ENCODE measurements at places on chromosomes 7 and 10.

DNA sequence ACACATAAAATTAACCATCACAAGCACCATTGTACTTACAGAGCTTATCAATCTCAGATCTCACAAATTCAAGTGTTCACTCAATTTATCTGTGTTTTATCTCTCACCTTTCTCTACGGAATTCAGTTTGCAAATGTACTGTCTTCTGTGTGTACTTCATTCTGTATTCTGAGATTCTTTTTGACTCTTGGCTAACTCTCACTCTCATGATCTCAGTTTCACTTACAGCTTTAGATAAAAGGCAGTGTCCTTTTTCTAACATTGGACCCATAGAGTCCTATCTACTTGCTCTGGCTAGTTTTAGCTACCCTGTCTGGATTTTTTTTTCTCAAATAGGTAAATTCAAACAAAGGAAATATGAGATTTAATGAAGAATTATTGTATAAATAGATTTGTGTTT, 176.0 kb downstream of the CCDC7 start:
- no peak for DNase-seq

GRCh38 chr7:51455948-51456347, 139.3 kb upstream of the COBL start:
- no peak for DNase-seq

- peak; percentile 39 for DNase-seq
Measured at GRCh38 chr10:117075064-117075463, 63.0 kb downstream of the VAX1 start.

GRCh38 chr7:157432541-157432956, 95.7 kb downstream of the DNAJB6 start:
- DNase-seq, result peak; percentile 70

- peak; percentile 65 for DNase-seq
Measured at GRCh38 chr7:16318989-16319915, 102.1 kb downstream of the CRPPA start.

DNA sequence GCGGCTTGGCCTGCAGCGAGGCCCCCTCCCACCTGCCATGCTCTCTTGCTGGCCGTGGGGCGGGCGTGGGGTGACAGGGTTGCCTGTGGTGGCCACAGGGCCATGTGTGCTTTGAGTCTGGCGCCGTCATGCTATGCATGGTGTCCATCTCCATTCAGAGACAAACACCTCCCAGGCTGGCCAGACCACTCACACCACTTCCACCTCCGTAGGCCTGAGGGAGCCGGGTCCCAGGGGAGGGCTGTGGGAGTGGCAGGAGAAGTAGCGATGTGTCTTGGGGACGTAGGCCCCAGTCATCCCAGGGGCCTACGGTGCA, 65.5 kb downstream of the DNAJB6 start:
- DNase-seq, result no peak

DNA sequence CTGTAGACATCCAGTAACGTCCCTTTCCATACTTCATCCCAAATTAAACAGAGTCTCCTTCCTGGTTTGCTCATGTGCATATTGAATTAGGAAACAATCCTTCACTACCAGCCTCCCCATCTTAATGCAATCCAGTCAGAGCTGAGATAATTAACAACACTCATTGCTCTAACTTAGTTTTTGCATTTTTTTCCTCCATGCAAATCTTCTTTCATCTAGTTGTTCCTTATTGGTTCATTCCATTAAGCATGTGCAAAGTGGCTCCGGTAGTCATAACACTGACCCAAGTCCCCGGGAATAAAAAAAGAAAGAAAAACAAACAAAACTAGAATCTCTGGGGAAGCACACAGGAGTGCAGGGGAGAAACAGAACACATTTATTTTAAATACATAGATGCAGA, 1176.1 kb downstream of the GATA3 start:
- DNase-seq, result no peak

DNA sequence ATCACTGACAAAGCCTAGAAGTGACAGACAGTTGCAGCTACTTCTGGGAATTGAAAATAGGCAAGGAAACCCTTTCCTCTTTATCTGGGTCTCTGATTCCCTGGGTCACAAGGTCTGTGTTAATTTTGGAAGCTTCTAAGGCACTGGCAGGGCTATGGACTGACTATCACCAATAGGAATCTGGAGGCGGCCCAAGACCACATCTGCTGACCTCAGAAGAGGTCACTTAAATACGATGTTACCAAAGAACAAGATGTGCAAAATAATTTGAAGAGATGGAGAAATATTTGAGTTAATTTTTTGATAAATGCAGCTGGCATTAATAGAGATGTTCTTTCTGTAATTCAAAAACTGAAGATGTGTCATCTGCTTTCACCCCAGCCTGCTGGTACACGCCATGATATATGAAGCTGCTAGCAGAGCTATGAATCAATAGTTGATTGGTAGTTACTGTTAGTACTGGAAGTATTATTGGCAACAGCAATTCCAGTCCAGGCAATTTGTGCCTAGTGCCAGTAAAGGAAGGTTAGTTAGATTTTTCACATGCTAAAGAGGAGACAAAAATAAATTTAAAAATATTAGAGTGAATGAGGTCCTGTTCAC, 5.5 kb upstream of the STEAP4 start:
- DNase-seq, result peak; percentile 43

GRCh38 chr10:77139252-77140160, 498.1 kb downstream of the KCNMA1 start:
- no peak for DNase-seq

DNA sequence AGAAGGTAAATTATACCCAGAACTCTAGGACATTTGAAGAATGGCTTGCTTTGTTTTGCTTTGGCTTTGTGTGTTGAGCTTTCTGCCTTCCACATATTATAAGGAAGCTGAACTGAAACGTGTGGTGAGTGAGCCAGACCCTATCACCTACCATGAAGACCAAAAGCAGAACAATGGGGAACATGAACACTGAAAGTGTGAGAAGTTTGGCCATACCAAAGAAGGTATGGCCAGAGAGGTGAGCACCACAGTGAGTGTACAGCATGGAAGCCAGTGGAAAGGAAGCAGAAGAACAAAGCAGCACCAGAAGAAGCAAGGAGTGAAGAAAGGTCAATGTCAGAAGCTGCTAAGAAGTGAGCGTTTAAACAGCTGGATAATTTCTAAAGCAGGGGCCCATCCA, 59.7 kb upstream of the CCDC71L start:
- no peak for DNase-seq

- peak; percentile 60 for DNase-seq
Measured at GRCh38 chr10:51718804-51719291, 19.5 kb upstream of the CSTF2T start.

GRCh38 chr7:102178410-102178809, 108.3 kb upstream of the SH2B2 start:
- DNase-seq, result no peak

- DNase-seq, result no peak
Measured at GRCh38 chr7:157685430-157686284, 348.9 kb downstream of the DNAJB6 start.

DNA sequence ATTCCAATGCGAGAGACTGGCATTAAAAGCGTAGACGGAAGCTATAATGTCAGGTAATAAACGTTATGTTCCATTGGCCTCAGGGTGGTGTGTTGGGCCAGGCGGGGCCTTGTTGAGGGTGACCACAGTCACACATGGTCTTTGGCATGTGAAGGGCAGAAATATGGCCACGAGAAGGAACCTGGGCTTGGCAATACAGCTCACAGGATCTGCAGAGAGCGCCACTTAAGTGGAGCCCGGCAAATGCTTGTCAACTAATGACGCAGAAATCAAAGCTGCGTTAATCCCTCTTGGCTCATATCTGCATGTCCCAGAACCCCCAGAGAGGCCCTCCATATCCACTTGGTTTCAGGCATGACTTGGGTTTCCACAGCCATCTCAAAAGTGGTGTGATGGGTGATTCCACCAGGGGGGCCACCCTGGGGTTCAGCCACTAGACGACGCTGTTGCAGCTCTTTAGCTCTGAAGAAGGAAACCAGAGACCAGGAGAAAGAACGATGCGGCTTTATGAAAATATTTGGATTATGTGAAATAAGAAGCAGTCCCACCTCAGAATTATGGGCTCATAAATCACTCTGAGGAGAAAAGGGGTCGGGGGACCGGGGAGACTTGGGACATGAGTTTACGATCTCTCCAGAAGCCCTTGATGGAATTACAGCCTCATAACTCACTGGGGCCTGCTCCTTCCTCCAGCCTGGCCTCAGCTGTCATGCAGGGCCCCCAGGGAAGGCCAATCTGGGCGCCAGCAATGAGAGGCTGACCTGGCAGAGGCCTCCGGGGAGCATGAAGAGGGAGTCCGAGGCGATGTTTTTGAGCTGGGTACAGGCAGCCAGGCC, 462.5 kb downstream of the PLXNA4 start:
- no peak for DNase-seq

- DNase-seq, result no peak
Measured at GRCh38 chr7:92699966-92700514, 109.8 kb upstream of the FAM133B start.
